ENCODE measurements at places on chromosomes 2 and 18. TPM values are rescaled to one million over a fixed set of nuclear protein-coding genes. Genes with fewer than 3 reads are reported as not detected.

The LGALSL gene
- 2.3 TPM for total RNA-seq

The RFTN2 gene
- total RNA-seq, result 9.9 TPM

The KCNIP3 gene
- 0.21 TPM for total RNA-seq

The LRRTM1 gene
- not detected for total RNA-seq

The AQP12A gene
- total RNA-seq, result not detected

The LRRTM4 gene
- total RNA-seq, result not detected

The IL37 gene
- not detected for total RNA-seq

The VAPA gene
- total RNA-seq, result 163 TPM

The HOXD12 gene
- not detected for total RNA-seq

The EHD3 gene
- 12.1 TPM for total RNA-seq

The CAPN13 gene
- total RNA-seq, result not detected

The FOXI3 gene
- not detected for total RNA-seq

The GALNT3 gene
- total RNA-seq, result 0.85 TPM

The COL6A3 gene
- total RNA-seq, result not detected

The HOXD10 gene
- total RNA-seq, result not detected

The HOXD8 gene
- 15.6 TPM for total RNA-seq

The SPHKAP gene
- total RNA-seq, result not detected

The CCDC141 gene
- not detected for total RNA-seq

The ANKRD62 gene
- not detected for total RNA-seq

The TBR1 gene
- 0.09 TPM for total RNA-seq

The LONRF2 gene
- total RNA-seq, result not detected

The ZSCAN30 gene
- total RNA-seq, result 14.6 TPM

The LRRC30 gene
- not detected for total RNA-seq

The MAPK4 gene
- total RNA-seq, result not detected

The DNAJC5G gene
- 0.77 TPM for total RNA-seq

The SIX3 gene
- total RNA-seq, result not detected

The TMEFF2 gene
- total RNA-seq, result 0.12 TPM

The GALNT5 gene
- not detected for total RNA-seq

The DSC2 gene
- not detected for total RNA-seq

The NTSR2 gene
- total RNA-seq, result not detected

The LAMA1 gene
- total RNA-seq, result not detected

The GEN1 gene
- 29.6 TPM for total RNA-seq

The HOXD13 gene
- not detected for total RNA-seq

The CRYGC gene
- total RNA-seq, result not detected

The VWC2L gene
- total RNA-seq, result not detected

The TRIM43 gene
- not detected for total RNA-seq

The RMDN2 gene
- 1.8 TPM for total RNA-seq

The FEV gene
- total RNA-seq, result not detected

All from endothelial cell of umbilical vein (primary cell).